ENCODE measurements at places on chromosomes 16 and 17.

GRCh38 chr16:17342031-17342430, 128.7 kb downstream of the XYLT1 start:
- DNase-seq: no peak

- no peak for DNase-seq
Measured at GRCh38 chr16:89193576-89194293, 6.6 kb downstream of the SLC22A31 start.

DNA sequence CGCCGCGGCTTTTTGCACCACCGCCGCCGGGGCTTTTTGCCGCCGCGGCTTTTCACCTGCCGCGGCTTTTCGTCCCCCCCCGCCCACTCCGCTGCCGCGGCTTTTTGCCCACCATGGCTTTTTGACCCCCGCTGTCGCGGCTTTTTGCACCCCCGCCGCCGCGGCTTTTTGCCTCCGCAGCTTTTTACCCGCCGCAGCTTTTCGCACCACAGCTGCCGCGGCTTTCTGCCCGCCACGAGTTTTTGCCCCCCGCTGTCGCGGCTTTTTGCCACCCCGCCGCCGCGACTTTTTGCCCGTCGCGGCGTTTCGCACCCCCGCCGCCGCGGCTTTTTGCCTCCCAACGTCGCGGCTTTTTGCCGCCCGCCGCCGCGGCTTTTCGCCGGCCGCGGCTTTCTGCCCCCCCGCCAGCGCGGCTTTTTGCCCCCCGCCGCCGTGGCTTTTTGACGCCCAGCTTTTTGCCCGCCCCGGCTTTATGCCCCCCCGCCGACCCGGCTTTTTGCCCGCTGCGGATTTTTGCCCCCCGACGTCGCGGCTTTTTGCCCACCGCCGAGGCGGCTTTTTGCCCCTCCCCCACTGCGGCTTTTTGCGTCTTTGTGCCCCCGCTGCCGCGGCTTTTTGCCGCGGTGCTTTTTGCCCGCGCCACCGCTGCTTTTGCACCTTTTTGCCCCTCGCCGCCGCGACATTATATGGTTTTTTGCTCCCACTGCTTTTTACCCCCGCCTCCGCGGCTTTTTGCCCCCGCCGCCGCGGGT, 1343.6 kb downstream of the TP53TG3F start:
- DNase-seq: no peak

DNA sequence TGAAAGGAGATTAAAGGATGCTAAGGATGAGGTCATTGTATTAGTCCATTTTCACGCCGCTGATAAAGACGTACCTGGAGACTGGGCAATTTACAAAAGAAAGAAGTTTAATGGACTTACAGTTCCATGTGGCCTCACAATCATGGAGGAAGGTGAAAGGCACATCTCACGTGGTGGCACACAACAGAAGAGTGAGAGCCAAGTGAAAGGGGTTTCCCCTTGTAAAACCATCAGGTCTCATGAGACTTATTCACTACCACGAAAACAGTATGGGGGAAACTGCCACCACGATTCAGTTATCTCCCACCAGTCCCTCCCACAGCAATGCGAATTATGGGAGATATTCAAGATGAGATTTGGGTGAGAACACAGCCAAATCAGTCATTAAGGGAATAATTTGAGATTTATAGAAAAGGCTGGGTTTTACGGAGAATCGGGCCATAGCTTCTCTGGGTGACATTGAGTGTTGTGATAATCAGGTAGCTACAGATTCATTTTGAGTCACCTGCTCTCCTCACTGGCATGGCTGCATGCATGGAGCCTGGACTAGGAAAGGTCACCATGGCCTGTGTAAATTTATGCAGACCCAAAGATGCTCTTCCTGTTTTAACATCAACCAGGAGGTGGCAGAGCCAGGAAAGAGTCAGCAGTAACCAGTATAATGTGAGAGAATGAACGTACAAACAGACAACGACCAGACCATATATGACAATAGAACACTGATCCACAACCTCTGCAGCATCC, 40.5 kb upstream of the DYNLRB2 start:
- DNase-seq: no peak

DNA sequence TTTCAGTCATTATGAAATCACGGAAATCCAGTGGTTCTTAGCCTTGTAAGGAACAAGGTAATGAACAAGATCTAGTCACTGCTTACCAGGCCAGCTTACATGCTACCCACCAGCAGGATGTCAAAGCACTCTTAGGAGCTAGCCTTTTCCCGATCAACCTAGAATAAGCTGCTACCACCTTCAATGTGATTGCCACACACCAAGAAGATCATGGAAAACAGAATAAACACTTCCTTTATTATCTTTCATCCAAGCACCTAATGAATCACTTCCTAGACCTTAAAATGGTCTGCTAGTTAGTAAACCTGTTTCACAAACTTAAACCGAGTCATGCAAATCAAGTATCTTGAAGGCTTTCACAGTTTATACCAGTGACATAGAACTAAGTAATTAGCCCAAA, 5.0 kb downstream of the BBS2 start:
- DNase-seq: no peak
